ENCODE measurements at places on chromosomes 2 and 18.

- no peak for DNase-seq
Measured at GRCh38 chr2:145380436-145381017, 860.6 kb upstream of the ZEB2 start.

GRCh38 chr18:63271148-63271547 lies 48.4 kb downstream of the BCL2 start:
- no peak for DNase-seq

- no peak for DNase-seq
Measured at GRCh38 chr2:233448575-233448974, 94.3 kb downstream of the DGKD start.

GRCh38 chr2:43152741-43153647 lies 73.4 kb downstream of the ZFP36L2 start:
- DNase-seq, result no peak

GRCh38 chr2:133342286-133343017 lies 225.8 kb downstream of the NCKAP5 start:
- DNase-seq, result no peak

DNA sequence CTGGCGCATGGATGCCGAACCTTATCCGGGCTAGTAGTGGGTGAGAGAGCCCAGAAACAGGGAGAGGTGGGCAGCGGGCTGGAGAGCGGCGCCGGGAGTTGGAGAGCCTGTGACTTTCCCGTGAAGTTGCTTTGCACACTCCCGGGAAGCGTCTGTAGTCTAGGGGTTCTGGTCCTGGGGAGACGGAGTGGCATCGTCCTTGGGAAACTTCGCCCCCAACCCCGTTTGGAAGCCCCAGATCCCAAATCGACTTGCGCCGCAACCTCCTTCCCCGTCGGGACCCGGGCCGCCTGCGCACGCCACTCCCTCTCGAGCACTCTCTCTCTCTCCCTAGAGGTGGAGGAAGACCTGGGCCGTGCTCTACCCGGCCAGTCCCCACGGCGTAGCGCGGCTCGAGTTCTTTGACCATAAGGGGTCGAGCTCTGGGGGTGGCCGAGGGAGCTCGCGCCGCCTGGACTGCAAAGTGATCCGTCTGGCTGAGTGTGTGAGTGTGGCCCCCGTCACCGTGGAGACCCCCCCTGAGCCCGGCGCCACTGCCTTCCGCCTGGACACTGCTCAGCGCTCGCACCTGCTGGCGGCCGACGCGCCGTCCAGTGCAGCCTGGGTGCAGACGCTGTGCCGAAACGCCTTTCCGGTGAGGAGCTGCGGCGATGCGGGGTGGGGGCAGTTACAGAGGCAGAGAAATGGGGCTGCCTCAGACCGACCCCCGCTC lies 456 bp downstream of the DOK1 start:
- DNase-seq, result no peak

GRCh38 chr2:2041256-2041824 lies 289.7 kb downstream of the MYT1L start:
- DNase-seq, result no peak

GRCh38 chr2:1868683-1869141 lies 124.4 kb upstream of the PXDN start:
- no peak for DNase-seq

- DNase-seq, result no peak
Measured at GRCh38 chr2:68837861-68838341, 33.3 kb downstream of the BMP10 start.

DNA sequence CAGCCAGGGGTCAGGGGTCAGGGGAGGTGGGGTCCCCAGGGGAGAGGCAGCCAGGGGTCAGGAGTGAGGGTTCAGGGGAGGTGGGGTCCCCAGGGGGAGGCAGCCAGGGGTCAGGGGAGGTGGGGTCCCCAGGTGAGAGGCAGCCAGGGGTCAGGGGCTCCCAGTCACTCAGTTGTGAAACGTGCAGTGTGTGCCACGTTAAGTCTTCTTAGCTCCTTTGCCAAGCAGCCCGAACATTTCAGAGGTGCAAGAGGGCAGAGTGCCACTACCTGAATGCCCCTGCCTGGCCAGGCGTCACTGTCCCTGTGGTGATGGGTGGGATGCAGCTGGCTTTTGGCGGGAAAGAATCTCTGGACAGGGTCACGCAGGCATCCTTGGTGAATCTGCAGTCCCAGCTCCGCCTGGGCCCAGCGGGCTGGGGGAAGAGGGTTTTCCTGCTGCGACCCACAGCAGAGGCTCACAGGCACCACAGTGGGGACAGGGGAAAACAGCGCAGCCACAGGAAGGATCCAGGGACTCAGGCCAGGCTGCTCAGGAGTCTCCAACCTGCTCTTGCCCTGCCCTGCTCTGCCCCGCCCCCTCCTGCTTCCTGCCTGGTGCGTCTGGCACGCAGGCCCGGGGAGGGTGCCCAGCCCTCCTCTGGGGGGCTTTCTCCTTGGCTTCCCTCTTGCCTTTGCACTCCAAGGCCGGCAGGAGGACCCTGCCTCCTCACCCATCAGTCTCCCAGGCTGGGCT lies 188.3 kb downstream of the TWIST2 start:
- no peak for DNase-seq

DNA sequence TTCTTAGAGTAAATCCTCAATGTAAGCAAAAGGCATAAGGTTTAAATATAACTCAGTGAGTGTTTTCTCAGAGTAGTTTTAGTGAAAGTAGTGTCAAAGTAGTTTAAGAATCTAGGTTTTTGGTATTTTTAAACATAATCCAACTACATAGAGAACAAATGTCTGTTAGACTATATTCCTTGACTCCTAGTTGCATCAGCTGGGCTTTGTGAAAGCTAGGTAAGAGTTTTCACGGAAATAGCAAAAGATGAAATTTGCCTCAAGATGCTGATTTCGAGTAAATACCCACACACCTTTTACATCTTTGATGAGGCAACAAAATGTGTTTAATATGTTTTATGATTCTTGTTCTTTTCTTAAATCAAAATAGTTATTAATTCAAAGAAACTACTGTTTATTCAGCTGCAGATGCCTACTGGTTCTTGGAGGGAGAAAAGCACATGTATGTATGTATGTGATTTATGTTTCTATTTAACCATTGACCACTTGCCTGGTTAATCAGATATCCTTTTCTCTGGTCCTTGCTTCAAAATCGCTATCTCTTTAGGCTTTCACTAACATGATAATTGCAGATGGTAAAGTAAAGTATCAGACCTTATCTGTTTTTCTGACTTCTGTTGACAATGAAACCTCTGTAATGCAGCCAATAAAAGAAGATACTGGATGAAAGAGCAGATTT lies 117.4 kb upstream of the NOSTRIN start:
- no peak for DNase-seq

Data from effector memory CD4-positive, alpha-beta T cell (primary cell).